Heart right ventricle (tissue), 16 donors: ENCODE measurements at places on chromosomes 3 and 15. TPM values are rescaled to one million over a fixed set of nuclear protein-coding genes. Genes with fewer than 3 reads are reported as not detected.

Gene SUSD5
- 0.88 TPM for polyA plus RNA-seq

- no peak for DNase-seq
These were observed 491.1 kb downstream of the ZNF385D start for GRCh38 chr3:21259896-21260295.

Gene HIGD1A
- polyA plus RNA-seq, result 399 TPM

GRCh38 chr3:195162033-195162669, 108.8 kb downstream of the XXYLT1 start:
- no peak for DNase-seq

DNA sequence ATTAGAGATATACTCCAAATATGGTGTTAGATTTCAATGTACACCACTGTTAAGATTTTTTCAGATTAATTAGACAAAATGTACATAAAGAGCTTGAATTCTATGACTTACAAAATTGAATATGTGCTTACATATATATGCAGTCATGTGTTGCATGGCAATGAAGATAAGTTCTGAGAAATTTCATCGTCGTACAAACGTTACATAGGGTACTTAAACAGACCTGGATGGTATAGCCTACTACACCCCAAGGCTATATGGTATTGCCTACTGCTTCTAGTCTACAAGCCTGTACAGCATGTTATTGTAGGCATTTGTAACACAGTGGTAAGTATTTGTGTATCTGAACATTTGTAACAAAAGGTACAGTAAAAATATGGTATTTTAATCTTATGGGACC, 9.3 kb downstream of the IL16 start:
- DNase-seq, result no peak
